Type B pancreatic cell (in vitro differentiated cells): ENCODE measurements at places on chromosomes 5 and 9.

DNA sequence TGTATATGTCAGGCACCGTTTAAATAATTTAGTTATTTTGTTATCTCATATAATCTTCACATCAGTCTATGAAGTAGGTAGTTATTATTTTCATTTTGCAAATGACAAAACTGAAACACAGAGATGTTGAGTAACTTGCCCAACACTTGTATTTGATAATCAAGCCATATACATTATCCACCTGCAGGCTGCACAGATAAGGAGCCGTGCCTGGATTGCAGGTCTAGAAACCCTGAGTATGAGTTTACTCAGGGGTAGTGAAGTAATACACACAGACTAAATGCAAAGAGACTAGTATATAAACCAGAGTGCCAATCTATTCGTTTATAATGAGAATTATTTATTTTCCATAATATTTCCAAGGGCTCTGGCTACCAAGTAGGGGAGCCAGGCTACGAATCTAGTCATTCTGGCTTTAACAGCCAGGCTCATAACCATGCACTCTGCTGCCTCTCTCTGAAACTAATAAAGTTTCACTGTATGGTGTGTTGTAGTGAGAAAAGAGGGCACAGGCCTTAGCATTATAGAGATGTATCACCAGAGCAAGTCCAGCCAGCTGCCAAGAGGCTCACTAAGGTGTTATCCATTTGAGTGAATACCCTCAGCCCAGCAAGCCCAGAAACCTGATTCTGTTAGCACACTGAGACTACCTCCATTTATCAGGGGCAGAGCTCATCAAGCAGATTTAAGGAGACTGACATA lies 4.5 kb downstream of the HEMGN start:
- no peak for DNase-seq

- no peak for DNase-seq
Observed at GRCh38 chr5:168022446-168023169, 268.8 kb upstream of the WWC1 start.

DNA sequence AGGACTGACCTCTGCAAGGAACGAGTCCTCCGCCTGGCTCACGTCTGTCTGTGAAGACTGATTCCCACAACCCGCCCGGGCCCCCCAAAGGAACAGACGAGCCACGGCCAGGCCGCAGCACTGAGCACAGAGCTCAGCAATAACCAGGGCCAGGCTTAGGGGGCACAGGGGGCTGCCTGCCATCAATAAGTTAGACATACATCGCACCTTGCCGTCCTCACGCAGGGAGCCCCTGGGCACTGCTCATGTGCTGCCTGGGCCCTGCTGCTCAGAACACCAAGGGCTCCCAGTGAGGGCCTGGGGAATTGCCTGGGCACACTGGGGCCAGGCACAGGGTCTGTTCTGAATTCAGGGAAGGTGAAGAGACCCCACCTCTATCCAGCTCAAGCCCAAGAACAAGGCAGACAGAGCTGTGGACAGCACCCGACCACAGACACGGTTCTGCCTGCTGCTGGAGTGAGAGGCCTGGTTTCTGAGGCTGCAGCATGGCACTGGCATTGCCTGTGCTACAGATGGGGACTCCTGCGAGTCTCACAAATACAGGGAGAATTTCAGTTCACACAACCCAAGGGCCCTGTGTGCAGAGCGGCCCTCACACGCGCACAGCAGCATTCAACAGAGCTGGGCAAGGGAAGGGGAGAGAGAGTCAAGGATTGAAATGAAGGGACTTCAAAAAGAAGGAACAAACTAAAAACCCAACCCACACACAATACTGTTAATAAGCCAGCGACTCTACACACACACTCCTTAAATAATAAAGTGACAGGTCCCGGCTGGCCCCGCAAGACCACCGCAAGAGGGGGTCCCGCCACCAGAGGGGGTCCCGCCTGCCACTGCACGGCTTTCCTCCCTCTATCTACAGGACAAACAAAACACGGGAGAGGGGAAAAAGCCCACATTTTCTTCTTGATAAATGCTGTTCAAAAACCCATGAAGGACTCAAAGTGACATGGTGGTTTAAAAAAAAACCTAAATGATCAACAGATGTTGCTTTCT lies 32.0 kb downstream of the PRRT1B start:
- DNase-seq, result no peak

DNA sequence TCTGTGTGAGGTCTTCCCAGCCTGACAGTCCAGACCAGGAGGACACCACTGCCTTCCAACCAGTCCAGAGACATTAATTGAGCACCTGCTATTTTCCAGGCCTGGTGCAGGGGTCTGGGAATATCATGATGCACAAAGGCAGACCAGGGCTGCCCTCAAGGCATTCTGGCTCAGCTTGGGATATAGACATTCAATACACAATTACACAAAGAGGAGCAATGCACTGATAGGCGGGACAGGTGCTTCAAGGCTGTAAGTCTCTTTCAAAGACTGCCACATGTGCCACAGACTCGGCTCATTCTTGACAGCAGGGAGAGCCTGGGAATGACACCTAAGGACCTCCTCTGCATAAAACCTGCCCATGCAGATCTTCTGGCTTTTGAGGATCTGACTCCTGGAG lies 158.6 kb downstream of the C5orf15 start:
- DNase-seq, result no peak

DNA sequence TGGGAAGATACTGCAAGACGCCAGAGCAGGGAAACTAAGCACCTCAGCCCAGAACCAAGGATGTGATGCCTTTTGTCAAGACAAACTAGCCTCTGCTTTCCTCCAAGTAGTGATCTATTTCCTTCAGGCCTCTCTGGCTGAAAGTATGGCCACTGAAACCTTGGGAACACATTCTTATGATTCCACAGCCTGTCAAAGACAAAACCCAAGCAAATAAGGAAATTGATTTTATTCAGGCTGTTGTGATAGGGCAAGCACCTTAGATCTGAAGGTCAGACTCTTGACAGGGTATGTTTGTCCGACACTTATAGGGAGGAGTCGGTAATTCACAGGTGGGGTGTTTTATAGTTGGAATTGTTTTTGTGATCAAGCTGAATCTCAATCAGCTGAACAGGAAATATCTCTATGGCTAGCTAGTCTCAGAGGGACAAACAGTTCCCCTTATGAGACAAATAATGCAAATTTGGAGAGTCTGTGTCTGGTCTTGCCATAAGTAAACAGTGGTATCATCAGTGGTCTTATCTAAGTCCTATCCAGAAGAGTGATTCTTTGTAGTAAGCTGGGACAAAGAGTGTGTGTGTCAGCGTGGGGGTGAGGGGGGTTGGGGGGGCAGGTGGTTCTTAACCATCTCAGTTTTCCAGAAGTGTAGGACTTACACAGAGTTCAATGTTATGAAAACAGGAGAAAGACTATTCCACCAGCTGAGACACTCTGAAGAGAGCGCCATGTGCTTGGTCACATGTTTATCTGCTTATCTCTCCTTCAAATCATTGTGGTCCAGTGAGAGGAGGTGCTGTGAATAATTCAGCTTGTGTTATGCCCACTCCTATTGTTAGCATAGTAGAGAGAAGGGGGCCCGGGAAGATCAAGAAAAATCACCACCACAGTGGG lies 6.7 kb upstream of the ZCCHC10 start:
- no peak for DNase-seq
